ENCODE measurements at places on chromosomes 7 and 10. TPM values are rescaled to one million over a fixed set of nuclear protein-coding genes. Genes with fewer than 3 reads are reported as not detected.

Gene ZPBP
- not detected for total RNA-seq

Gene CELF2
- total RNA-seq: 0.10 TPM

Gene SERPINE1
- 846 TPM for total RNA-seq

Gene NKX1-2
- 0.04 TPM for total RNA-seq

Gene DYDC1
- total RNA-seq: not detected

Gene MMD2
- total RNA-seq: not detected

Gene UNC5B
- 0.87 TPM for total RNA-seq

Gene CUEDC2
- 63.2 TPM for total RNA-seq

Gene HMX3
- not detected for total RNA-seq

Gene SFTPD
- 0.44 TPM for total RNA-seq

Gene HOXA10
- 8.6 TPM for total RNA-seq

Gene ACSM6
- total RNA-seq: not detected

Gene ZNF853
- 2.2 TPM for total RNA-seq

Gene SPDYE2
- total RNA-seq: not detected

Gene DRGX
- total RNA-seq: not detected

Gene SLC13A4
- not detected for total RNA-seq

Gene MSMB
- not detected for total RNA-seq

Gene PNLIP
- not detected for total RNA-seq

Gene NEUROD6
- not detected for total RNA-seq

Gene FGL2
- not detected for total RNA-seq

Gene FAM25G
- total RNA-seq: not detected

Gene BICC1
- total RNA-seq: 32.9 TPM

Gene AZGP1
- total RNA-seq: not detected

Gene VAX1
- 1.3 TPM for total RNA-seq

Gene C10orf53
- not detected for total RNA-seq

Gene CUBN
- total RNA-seq: 0.25 TPM

Gene PLAU
- total RNA-seq: 163 TPM

Gene TFEC
- not detected for total RNA-seq

Gene PRDX3
- 353 TPM for total RNA-seq

Gene DENND2A
- 0.40 TPM for total RNA-seq

Gene OR2A7
- not detected for total RNA-seq

Gene ELMO1
- 2.8 TPM for total RNA-seq

Gene NPY4R2
- 30.4 TPM for total RNA-seq

Gene GPR37
- total RNA-seq: 0.62 TPM

Gene ATE1
- total RNA-seq: 23.2 TPM

Gene MARCHF5
- total RNA-seq: 31.8 TPM

Gene CH25H
- total RNA-seq: not detected

Gene NKX2-3
- total RNA-seq: 0.06 TPM

Gene BNIP3
- 40.9 TPM for total RNA-seq

Gene PNLIPRP2
- total RNA-seq: not detected

Gene AS3MT
- 4.7 TPM for total RNA-seq

Gene MNX1
- total RNA-seq: 6.1 TPM

Gene EGR2
- total RNA-seq: 0.86 TPM

All from A549 treated with DMSO at 1 μM for 4 hours (cell line).